ENCODE measurements at places on chromosomes 5 and 9. TPM values are rescaled to one million over a fixed set of nuclear protein-coding genes. Genes with fewer than 3 reads are reported as not detected.
A peak's percentile ranks its signal among the peaks of the same experiment; 100 is the strongest.

DNA sequence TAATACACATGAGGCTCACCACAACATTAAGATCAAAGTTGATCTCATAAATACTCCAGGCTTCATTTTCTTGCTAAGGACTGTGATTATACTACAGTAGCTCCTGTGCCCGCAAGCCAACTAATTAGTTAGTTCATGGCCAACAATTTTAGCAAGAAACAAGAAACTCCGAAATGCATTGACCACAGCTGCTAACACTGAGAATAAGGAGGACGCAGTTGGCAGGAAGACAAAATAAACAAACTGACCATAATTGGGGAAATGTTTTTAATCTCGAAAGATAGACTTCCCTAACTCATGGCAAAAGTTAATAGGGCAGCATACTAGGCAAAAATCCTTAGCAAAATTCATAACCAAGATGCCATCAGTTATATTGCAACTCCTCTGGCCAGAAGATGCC, 115.5 kb upstream of the SPEF2 start:
- H3K4me3 ChIP-seq = no peak overlapping the region
- no peaks in the 10 kb centered on the region for H3K36me3 ChIP-seq
- DNase-seq = no peak

- no peaks in the 10 kb centered on the region for H3K27me3 ChIP-seq
- H3K36me3 ChIP-seq = peaks cover 2% of the 10 kb centered on the region
- H3K27ac ChIP-seq = no peak overlapping the region
- H3K4me3 ChIP-seq = no peak overlapping the region
- no peaks in the 10 kb centered on the region for H3K4me1 ChIP-seq
Observed at GRCh38 chr5:160083501-160083900, 35.7 kb downstream of the PWWP2A start.

DNA sequence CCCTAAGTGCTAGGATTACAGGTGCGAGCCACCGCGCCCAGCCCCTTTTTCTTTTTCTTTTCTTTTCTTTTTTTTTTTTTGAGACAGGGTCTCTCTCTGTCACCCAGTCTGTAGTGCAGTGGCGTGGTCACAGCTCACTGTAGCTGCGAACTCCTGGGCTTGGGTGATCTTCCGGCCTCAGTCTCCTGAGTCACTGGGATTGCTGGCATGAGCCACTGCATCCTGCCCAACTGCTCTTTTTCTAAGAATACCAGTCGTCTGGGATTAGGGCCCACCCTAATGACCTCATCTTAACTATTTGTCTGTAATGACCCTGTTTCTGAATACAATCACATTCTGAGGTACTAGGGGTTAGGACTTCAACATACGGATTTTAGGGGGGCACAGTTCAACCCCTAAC, 34.1 kb upstream of the NANS start:
- no peak overlapping the region for H3K4me3 ChIP-seq
- no peak overlapping the region for H3K27ac ChIP-seq
- peaks cover 20% of the 10 kb centered on the region for H3K36me3 ChIP-seq
- DNase-seq = no peak

DNA sequence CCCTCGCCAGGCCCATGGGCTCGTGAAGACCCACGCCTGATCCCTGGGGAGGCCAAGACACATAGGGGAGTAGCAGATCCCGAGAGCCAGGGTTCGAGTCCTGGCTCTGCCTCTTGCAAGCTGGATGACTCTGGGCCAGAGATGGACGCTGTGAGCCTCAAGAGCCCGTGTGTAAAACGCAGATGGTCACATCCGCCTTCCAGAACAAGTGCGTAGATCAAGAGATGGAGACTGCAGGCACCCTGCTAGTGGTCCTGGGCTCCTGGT, 8.2 kb downstream of the ST6GALNAC4 start:
- DNase-seq = no peak
- H3K27ac ChIP-seq = peak overlapping the region; percentile 23
- peaks cover 68% of the 10 kb centered on the region for H3K4me1 ChIP-seq
- no peak overlapping the region for H3K4me3 ChIP-seq

DNA sequence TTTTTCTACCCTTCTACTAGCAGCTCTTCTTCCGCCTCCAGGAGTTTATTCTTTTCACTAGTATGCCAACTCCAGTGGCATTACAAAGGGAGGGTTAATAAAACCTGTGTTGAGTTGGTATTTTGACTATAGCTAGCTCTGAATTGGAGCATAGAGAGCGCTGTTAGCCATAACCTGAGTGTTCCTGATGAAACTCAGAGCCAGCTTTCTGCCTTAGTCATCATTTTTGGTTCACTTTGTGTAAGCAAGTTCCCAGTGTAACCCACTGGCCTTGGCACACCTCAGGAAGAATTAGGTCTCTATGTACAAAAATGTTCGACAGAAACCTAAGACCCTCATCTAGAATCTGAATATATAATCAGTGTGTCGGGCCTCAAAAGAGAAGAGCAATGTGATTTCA, 238.9 kb downstream of the NR3C1 start:
- DNase-seq = no peak
- no peak overlapping the region for H3K27ac ChIP-seq
- H3K36me3 ChIP-seq = no peaks in the 10 kb centered on the region
- H3K4me1 ChIP-seq = no peaks in the 10 kb centered on the region
- H3K4me3 ChIP-seq = no peak overlapping the region

GRCh38 chr9:89433826-89434225, 64.1 kb downstream of the SEMA4D start:
- H3K4me1 ChIP-seq = peaks cover 94% of the 10 kb centered on the region
- H3K4me3 ChIP-seq = no peak overlapping the region
- peaks cover 18% of the 10 kb centered on the region for H3K36me3 ChIP-seq

DNA sequence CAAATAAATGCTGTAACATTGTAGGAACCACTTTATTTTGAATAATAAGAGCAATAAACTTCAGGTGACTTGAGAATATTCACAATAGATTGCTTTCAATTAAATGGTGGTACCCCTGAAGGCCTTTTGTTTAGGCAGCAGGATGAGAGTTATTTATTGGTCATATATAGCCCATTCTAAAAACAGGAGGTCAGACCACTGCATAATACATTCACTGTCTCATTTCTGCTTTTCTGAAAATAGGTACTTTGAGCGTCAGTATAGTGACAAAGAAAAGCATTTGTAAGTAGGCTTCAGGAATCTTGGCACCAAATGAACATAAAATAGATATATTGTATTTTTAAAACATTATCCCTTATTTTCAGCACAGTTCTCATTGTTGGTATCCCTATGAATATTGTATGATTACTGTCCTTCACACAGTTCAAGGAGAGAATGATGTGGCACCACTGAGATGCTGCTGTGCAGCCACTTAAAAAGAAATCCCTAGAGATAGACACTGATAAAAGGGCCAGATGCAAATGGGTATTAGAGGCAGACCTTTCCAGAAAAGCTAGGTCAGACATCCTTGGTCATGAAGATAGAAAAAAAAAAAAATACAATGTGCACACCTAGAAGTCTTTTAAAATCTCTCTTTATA, 381.8 kb upstream of the ST8SIA4 start:
- no peak for DNase-seq
- no peak overlapping the region for H3K27ac ChIP-seq
- H3K4me1 ChIP-seq = no peaks in the 10 kb centered on the region
- H3K36me3 ChIP-seq = no peaks in the 10 kb centered on the region

GRCh38 chr9:124358631-124359030, 56.6 kb downstream of the PSMB7 start:
- H3K36me3 ChIP-seq = peaks cover 28% of the 10 kb centered on the region
- H3K27me3 ChIP-seq = no peaks in the 10 kb centered on the region
- H3K4me1 ChIP-seq = peaks cover 7% of the 10 kb centered on the region
- no peak overlapping the region for H3K27ac ChIP-seq

DNA sequence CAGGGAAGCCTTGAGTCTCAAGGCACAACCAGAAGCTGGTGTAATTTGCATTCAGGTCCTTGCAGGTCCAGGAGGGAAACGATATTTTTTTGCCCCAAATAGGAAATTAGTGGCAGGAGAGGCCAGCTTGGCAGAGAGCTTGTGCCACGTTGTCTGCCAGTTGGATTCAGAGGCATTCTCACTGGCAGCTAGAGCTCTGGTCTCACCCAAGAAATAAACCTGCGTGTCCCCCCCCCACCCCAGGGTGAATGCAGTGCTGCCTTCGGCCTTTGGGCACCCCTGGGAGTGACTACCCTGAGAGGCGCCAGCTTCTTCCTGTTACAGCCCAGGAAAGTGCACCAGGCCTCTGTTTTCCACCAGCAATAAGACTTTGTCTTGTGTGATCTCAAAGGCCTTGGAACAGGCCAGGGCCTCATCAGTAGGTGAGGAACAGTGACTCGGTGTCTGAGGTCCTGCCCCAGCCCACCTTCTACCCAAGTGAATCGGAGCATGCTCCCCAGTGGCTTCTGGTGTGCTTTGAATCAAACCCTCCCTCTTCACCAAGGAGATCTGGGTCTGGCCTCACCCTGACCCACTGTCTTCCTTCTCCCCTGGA, 68.4 kb downstream of the HSPA4 start:
- no peak overlapping the region for H3K27ac ChIP-seq
- no peaks in the 10 kb centered on the region for H3K4me1 ChIP-seq
- no peak overlapping the region for H3K4me3 ChIP-seq
- no peak for DNase-seq
- no peaks in the 10 kb centered on the region for H3K36me3 ChIP-seq
- no peaks in the 10 kb centered on the region for H3K27me3 ChIP-seq

GRCh38 chr5:154571325-154572035, 93.5 kb upstream of the HAND1 start:
- no peak overlapping the region for H3K27ac ChIP-seq
- H3K4me3 ChIP-seq = no peak overlapping the region
- H3K36me3 ChIP-seq = no peaks in the 10 kb centered on the region
- no peak for DNase-seq

Gene FIBCD1
- total RNA-seq = not detected

Gene SLC6A18
- not detected for total RNA-seq

Gene PDE8B
- total RNA-seq = not detected

Gene WDR38
- not detected for total RNA-seq

Data from CD4-positive, CD25-positive, alpha-beta regulatory T cell (primary cell).